Suppressor macrophage treated with lipopolysaccharide for 4 hours (primary cell): ENCODE measurements at places on chromosomes 1 and 21.

DNA sequence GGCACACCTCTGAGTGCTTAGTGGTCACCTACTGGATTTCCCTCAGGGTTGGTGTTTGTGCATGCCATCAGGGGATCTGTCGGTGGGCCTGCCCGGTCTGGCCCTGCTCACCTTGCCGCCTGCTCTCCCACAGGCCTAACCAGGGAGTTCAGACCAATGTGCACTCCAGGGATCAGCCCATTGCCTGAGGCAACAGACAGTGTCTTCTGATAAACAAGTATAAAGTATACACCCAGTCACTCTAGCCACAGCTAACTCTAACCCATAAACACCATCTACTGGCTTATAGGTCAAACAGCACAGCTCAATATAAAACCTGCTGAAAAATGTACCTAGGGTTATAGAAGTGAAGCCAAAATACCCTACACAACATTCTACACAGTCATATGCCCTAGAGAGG is 1300.0 kb downstream of the PLA2G4A start:
- DNase-seq = no peak

DNA sequence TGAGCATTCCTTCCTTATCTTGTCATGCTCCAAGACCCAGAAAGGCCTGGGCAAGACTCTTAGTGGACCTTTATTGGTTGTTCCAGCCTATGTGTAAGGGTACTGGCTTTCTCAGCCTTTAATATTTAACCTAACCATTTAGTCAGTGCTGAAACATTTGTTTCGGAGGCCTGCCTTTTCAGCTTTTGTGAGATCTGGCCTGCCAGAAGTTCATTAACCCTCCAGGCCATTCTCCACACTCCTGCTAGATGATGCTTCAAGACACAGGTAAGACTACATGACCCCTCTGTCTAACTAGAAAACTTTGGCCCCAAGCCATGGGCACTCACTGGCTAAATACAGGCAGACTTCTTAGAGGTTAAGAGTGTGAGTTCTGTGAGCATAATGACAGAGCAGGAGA is 138.4 kb upstream of the ZP4 start:
- no peak for DNase-seq

DNA sequence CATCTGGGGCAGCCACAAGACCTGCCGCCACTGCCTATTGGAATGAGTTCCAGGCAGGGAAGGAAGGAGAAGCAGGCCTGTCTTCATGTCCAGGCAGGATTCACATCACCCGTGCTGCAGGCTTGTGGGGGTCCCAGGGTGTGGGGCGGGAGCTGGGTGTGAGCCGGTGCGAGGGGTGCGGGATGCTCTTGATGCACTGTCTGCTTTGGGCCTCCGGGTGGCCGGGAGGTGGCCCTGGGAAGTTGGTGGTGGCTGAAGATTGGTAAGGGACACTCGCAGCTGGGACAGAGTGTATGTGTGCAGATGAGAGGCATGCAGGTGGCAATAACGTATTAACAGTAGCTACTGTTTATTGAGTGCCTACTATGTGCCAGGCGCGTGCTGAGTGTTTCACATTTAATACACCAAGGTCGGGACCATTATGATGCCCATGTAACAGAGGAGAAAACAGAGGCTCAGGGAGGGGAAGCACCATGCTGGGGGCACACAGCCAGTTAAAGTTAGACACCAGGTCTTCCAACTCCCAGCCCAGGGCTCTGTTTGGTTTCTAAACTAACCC is 3.3 kb downstream of the CROCC start:
- no peak for DNase-seq

DNA sequence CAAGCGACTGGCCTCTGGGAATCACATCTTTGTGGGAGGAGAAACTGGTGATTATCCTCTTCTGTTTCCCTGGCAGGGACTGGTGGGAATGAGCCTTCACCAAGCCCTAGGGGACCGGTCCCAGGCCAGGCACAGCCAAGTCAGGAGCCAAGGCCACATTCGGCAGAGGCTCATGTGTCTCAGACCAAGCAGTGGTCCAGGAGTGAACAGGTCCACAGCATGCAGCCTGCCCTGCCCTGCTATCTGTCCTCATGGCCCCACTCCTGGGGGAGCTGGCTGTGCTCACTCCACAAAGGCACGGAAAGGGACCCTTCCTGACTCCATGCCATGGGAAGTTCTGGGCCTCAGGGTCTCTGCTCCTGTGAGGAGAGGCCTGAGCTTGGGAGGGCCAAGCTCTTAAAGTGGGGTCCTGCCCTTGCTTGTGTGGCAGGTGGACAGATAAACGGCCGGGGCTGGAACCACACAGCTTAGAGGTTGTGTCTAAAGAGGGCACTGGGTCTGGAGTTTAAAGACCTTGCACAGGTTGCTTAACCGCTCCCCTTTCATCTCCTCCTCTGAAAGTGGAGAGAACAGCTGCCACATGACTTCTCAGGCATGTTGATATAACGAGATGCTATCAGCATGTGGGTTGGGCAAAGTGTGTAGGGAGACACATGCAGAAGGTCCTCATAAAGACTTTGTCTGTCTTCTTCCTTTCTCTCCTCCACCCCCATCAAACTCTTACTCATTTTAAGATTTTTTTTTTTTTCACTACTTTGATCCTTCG is 57.5 kb downstream of the CASQ2 start:
- no peak for DNase-seq

- no peak for DNase-seq
Observed at GRCh38 chr1:107683683-107684082, 281.3 kb downstream of the VAV3 start.

- no peak for DNase-seq
Observed at GRCh38 chr1:32944180-32944579, 20.4 kb downstream of the RNF19B start.

GRCh38 chr1:154707901-154708463 is 100.0 kb upstream of the ADAR start:
- no peak for DNase-seq

- no peak for DNase-seq
Observed at GRCh38 chr1:102045752-102046151, 49.0 kb upstream of the OLFM3 start.

DNA sequence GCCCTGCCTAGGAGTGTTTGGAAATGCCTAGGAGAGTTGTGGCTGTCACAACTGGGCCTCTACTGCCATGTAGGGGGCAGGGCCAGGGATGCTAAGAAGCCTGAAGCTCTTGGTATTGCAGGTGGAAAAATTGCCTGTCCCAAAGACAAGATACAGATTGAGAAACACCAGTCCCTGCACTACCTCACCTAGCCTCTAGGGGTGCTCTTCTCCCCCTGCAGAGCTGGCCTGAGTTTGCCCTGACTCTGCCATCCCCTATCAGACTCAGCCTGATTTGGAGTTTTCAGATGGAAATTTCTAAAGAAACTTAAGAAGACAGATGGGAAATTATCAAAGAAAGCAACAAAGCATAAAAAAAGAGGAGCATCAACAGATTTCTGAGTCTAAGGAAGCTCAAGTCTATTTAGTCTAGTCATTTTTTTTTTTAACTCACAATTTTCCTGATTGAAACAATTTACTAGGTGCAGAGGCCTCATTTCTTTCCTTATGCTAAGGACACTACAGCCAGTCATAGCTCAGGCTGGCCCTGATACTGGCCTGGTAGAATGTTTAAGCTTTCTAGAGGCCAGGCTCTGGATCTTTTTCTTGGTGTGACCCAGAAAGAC is 61.4 kb upstream of the LRRN2 start:
- DNase-seq = peak; percentile 70

- DNase-seq = no peak
Observed at GRCh38 chr21:19468991-19469715, 1065.6 kb upstream of the TMPRSS15 start.

DNA sequence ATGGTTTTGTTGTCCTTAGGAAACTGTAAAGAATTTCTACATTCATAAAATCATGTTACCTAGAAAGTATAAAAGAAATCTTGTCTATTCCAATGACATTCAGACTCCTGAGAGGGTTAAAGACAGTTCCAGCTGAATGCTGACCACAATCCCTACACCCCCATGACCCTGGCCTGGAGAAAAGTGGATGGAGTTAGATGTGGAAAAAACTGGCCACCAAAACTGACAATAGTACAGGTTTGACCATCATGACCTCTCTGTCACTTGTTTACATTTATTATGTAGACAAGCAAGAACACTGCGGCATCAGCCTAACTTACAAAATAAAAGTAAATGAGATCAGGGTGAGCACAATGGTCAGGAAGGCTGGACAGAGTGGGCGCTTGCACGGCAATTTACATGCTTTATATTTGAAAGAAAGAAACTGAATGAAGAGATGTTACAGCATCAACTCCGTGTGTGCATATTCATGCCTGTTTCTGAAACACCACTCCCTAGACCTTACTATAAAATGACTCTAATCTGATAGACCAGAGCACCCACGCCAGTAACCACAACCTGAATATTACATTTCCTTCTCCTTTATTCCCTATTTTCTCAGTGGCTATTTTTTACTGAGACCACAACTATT is 116.0 kb downstream of the ESRRG start:
- no peak for DNase-seq

DNA sequence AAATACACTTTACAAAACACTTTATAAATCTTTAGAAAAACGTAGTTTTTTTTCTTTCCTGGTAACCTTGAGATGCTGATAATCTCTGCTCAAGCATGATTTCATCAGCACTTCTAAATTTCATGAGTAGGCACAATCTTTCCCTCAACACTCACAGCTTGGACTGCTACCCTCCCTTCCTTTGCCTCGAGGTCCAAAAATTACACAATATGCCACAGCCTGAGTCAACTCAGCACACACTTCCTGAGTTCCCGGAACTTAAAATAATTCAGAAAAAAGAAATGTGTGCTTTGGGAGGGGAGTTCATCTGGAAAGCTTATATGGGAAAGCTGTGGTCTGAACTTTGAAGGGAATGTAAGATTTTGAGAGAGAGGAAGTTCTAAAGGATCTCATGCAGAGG is 5.9 kb downstream of the CLCA2 start:
- DNase-seq = peak; percentile 95

GRCh38 chr1:205916541-205916940 is 26.7 kb downstream of the SLC26A9 start:
- no peak for DNase-seq

- no peak for DNase-seq
Observed at GRCh38 chr1:59545830-59546229, 248.9 kb downstream of the FGGY start.

- no peak for DNase-seq
Observed at GRCh38 chr1:21649315-21649714, 19.8 kb downstream of the RAP1GAP start.

DNA sequence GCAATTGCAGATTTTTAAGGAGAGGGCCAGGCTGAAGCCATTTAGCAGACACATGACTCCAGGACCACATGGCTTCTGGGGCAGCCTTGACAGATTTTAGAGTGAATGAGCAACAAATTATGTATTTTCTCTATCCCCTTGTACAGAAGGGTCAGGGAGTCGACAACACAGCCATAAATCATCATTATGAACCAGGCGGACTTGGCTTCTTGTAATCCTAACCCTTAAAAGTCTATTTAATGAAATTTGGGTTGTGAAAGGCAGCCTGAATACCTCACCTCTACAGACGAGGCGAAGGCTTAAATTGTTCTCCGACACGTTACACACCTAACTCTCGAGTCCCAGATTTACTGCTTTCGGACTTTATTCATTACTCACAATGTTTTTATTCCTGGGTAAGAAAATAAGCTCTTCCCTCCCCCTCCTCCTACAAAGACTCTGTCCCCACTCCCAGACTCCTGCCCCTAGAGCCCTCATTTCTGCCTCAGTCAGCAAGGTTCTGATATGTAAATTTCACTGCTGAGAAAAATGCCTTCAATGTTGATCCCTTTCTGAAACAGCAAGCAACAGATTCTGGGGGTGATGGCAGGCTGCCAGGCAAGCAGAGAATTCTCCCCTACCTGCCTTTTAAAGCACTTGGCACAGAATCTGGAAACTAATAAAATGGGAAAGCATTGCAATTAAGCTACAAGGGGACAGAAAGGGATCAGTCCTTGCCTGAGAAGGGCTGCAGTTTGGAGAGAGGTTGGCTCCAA is 51.6 kb downstream of the PLPP3 start:
- DNase-seq = no peak

- DNase-seq = no peak
Observed at GRCh38 chr1:186807163-186807562, 21.6 kb upstream of the PLA2G4A start.

DNA sequence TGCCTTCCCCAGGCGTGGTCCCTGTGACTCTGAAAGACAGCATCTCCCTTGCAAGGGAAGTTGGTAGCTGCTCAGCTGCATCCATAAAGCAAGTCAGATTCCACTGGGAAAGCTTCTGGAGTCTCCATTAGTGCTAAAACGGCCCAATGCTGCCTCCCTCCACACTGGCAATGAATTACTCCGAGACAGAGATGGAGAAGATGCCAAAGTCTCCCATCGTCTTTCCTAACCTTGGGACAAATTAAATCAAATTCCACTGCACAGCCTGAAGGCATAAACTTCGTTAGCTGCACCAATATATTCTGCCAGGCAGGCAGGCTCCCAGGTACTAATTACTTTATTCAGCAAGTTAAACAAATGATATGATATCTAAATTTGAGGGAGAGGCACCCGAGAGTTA is 106.3 kb upstream of the GJB5 start:
- DNase-seq = no peak

GRCh38 chr21:41066086-41066938 is 101.6 kb upstream of the BACE2 start:
- DNase-seq = no peak

- no peak for DNase-seq
Observed at GRCh38 chr1:99490031-99490430, 155.9 kb upstream of the PALMD start.

DNA sequence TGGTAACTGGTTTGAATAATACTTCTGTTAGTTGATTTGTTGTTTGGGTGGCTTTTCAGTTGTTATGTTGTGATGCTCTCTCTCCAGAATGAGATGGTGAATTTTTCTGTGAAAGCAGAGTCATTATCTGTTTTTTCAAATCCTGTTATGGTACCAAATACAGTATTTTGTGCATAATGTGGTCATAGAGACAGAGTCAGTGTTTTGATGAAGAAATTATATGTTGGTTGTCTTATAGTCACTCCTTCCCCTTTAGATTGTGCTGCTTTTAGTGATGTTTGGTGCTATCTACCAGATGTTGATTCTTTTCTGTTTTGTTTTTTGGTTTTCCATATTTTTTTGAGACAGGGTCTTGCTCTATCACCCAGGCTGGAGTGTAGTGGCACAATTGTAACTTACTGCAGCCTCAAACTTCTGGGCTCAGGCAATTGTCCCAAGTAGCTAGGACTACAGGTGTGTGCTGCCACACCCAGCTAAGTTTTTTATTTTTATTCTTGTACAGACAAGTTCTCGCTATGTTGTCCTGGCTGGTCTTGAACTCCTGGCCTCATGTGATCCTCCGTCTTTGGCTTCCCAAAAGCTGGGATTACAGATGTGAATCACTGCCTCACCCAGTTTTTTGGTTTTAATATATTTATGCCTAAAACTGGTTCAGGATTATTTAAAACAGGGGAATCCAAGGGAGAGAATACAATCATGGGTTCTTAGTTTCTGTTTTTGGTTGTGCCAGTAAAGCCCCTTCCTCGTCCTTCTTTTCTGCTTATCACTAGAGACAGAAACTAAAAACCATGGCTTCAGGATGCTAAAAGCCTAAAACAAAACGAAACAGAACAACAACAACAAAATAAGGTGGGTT is 7.3 kb downstream of the PPP2R5A start:
- peak; percentile 18 for DNase-seq

- no peak for DNase-seq
Observed at GRCh38 chr21:25734654-25734903, 125 bp downstream of the ATP5PF start.
